Stimulated activated effector memory CD8-positive, alpha-beta T cell treated with anti-CD3 and anti-CD28 coated beads, Interleukin-12 subunit alpha, Interleukin-12 subunit beta, amount 100 ng/mL, for 72 hours (primary cell): ENCODE measurements at places on chromosomes 13 and 19.

- DNase-seq = no peak
Observed at GRCh38 chr13:99053636-99054233, 75.9 kb upstream of the DOCK9 start.

DNA sequence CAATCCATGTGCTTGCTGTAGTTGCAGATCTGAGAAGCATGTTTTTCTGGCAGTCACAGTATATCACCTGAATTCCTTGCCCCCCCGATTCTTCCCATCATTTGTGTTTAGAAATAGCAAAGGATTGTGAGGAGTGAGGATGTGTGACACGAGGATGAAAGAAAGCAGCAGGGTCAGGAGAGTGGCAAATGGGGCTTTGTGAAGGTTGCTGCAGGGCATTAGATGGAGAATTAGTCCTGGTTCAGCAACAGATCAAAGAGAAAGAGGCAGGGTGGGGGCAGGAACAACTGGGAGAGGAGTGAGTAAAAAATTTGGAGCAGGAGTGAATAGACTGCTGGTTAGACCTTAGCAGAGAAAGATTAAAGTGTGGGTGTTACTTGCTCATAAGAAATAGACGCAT lies 47.7 kb upstream of the TNFSF11 start:
- no peak for DNase-seq

GRCh38 chr19:55220525-55220924 lies 8.0 kb downstream of the TMEM86B start:
- no peak for DNase-seq

DNA sequence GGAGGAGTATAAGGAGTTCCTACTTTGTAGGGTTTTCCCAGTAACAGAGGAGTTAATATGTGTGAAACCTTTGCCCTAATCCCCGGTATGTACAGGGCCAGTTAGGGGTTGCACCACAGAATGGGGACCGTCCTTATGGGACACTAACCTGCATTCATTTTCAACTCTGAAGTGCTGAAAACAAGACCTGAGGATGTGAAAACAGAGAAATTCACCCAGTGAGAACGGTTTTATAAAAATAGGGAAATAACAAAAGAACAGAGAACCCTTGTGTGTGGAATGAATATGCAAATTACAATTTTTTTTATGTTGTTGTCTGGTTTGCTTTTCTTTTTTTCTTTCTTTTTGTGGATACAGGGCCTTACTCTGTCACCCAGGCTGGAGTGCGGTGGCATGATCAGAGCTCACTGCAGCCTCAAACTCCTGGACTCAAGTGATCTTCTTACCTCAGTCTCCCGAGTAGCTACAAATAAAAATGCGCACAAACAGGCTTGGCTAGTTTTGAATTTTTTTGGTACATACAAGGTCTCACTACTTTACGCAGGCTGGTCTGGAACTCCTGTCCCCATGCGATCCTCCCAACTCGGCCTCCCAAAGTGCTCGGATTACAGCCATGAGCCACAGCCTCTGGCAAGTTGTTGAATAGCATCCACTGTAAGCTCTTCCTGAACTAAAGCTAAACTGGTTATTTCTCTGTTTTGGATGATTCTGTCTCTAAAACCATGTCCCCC lies 10.6 kb downstream of the CLC start:
- DNase-seq = no peak

DNA sequence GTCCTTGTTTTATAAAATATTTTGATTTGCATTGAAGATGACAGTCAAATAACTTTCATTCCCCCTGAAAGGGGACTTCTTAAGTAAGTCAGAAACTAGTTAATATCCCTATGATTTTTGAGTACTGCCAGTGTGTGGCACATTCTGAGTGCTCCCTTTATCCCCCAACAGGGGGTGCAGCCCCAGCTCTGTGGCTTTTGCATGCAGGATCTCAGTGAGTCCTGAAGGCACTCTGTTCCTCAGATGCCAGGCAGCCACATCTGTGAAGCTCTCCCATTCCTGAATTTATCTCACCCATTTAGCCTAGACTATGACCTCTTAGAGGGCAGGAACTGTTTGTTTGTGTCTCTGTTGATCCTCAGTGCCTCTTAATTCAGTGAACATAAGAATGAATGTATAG lies 123.1 kb downstream of the CDK8 start:
- DNase-seq = no peak

DNA sequence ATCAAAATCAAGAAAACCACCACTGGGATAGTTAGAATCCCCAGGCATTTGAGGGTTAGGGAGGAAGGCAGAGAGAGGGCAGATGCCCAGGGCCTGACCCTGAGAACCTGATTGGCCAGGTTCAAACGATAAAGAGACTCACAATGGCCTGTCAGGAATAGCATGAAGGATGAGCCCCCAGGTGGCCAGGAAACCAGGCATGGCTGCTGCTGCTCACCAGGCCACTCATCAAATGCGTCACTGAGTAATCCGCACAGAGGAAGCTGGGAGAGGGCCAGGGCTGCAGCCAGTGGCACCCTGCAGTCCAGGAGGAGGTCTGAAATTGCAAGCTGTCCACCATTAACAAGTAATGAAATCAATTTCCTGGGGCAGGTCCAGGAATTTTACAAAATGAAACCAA lies 111.3 kb downstream of the KATNAL1 start:
- no peak for DNase-seq

DNA sequence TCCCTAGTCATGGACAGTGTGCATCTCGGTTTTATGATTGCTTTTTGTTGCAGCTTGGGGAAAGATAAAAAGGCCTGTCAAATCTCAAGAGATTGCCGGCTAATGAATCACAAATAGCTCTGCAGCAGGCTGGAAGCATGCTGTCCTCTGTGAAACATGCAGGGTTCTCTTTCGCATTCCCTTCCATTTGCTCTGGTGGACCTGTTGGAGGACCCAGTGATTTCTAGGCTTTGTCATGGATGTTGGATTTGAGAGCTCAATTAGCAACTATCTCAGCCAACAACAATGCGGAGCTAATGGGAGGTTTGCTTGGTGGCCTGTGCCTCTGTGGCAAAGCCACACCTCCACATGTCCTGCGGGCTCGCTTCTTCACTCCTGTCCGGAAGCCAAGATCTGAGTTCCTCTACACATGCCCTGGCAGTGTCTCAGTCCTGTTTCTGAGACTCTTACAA lies 418.1 kb upstream of the ARGLU1 start:
- no peak for DNase-seq

- DNase-seq = no peak
Observed at GRCh38 chr19:497491-497868, 1.2 kb downstream of the MADCAM1 start.

DNA sequence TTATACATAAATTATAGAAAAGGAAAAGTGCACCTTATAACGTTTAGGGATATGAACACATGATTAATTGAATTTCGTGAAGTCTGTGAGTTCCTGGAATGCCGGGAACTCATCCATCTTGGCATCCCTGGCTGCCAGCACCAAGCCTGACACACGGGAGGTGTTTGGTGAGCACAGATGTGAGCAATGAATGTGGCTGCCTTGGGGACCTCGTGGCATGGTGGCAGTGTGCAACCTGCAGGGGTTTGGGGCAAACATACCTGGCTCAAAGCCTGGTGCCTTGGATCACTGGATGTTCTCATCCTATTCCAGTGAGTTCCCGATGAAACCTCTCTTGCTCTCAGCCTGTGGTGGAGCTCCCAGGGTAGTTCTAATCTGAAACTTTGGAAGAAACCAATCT lies 10.4 kb upstream of the MAP2K2 start:
- no peak for DNase-seq

GRCh38 chr19:6947745-6948144 lies 60.4 kb downstream of the ADGRE1 start:
- DNase-seq = peak; percentile 76

- DNase-seq = no peak
Observed at GRCh38 chr13:94351292-94351990, 128.0 kb downstream of the DCT start.
